NCI-H524 treated with DMSO at 0.1 percent for 48 hours (cell line): ENCODE measurements at places on chromosomes 12 and 14.

GRCh38 chr14:102046337-102047278 lies 40.2 kb downstream of the HSP90AA1 start:
- DNase-seq: peak; percentile 91

GRCh38 chr14:52033101-52033642 lies 35.7 kb downstream of the NID2 start:
- DNase-seq: no peak

DNA sequence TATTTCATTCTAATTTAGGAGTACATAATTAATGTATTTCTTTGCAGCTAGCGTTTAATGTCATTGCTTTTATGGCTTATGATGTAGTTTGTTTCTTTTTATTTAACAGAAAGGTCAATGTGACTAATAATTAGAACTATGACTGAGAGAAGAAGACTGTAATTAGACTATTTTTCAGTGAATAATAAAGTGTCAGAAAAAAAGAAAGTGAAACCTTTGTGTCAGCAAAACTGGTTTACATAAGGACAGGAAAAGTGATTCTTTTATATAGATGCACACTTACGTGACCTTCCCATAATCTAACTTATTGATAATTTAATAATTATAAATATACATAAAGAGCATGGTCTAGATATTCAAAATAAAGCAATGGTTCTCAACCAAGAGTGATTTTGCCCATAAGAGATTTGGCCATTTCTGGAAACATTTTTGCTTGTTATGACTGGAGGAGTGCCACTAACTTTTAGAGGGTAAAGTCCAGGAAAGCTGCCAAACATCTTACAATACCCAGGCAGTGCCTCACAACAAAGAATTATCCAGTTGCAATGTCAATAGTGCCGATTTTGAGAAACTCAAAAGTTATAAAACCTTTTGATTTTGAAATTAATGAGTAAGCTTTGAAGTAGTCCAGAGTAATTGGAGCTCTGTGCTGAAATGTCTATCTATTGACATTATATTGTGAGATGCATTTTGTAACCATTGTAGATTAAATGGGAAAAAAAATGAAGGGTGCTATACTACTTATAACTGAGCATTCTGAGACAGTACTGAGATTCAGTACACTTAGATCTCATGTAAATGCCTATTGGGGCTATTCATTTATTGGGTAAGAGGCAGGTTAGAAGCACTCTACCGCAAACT lies 227.1 kb downstream of the C12orf50 start:
- DNase-seq: no peak

DNA sequence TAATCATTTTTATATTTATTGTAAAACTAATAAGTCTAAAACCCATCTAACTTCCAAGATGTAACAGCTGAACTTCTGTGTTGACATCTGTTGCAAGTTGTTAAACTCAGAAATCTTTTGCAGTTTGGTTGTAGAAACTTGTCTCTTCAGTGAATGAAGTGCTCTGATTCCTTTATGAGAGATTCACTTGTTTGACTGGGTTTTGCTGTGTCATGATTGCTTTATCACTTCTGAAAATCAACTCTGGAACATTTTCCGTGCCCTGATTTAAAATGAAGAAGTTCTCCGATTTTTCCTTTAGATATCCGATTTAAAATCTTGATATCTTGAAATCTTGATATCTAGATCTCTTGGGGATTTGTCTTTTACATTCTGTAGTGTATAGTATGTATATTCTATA lies 65.1 kb downstream of the DIP2B start:
- DNase-seq: no peak

GRCh38 chr12:6301721-6302120 lies 8.8 kb upstream of the PLEKHG6 start:
- no peak for DNase-seq

DNA sequence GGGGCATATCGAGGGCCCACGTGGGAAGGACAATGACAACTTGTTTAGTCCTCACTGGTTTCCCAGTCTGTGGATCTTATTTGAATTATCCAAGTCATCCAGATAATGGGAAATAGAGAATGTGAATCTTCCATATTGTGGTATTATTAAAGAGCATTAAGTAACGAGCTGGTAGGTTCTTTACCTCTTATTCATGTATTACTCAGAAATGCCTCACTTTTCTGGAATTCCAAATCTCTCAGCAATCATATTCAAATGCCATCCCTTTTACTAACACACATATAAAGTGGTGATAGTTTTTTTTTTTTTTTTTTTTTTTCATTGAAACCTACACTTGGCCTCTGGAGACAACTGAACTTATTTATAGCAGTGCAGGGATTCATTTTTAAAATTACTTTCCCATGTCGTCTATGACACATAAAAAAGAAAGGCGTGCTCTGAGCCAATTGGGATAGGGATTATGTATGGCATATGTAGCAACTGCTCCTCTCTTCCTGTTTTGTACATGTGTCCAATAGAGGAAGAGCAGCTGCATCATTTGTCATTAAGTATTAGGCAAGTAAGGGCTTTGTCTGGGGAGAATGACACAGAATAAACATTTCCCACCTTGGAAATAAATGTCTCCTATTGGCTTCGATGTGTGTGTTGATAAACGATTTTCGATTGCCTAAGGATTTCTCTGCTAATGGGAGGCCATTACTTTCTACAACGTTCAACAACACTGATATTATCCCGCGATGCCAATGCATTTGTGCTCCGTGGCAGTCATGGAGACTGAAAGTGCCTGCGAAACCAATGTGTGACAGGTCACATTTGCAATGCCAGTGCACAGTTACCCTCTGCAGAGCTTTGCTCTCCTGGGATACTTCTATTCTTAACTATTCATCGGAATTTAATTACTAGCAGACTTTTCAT lies 78.6 kb upstream of the IFNG-AS1 start:
- DNase-seq: no peak

DNA sequence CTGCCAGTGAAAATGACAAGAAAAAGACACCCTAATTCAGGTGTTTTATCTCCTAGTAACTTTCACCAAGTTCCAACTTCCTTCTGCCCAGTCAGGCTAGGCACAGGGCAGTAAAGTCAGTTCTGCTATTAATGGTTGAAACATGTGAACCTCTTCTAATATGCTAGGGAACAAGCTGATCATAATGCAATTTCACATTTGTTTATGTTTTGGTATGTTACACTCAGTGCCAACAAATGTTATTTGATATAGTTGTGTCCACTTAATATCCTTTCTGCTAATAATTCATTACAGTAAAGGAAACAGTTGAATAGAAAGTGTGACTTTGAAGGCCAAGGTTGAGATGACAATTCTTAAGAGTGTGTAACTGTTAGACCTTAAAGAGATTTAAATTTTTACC lies 17.2 kb downstream of the NT5DC3 start:
- no peak for DNase-seq

- DNase-seq: no peak
These were observed 182.8 kb downstream of the NUAK1 start for GRCh38 chr12:105955976-105956375.

DNA sequence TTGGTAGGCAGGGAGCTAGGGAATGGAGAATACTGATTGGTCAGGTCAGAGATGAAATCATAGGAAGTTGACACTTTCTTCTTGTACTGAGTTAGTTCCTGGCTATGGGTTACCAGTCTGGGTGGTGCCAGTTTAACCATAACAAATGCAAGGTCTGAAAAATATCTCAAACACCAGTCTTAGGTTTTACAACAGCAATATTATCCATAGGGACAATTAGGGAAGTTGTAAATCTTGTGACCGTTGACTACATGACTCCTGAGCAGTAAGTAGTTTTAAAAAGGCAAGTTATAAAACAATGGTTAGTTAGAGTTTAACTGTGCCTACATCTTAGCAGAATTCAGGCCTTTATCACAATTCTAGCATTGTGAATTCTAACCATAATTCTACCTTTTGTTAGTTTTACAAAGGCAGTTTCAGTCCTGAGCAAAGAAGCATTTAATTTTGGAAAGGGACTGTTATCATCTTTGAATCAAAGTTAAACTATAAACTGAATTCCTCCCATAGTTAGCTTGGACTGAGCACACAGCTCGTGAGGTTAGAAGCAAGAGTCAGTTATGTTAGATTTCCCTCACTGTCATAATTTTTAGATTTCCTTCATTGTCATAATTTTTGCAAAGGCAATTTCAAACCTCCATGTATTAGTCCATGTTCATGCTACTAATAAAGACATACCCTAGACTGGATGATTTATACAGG lies 19.7 kb upstream of the MON2 start:
- DNase-seq: no peak

DNA sequence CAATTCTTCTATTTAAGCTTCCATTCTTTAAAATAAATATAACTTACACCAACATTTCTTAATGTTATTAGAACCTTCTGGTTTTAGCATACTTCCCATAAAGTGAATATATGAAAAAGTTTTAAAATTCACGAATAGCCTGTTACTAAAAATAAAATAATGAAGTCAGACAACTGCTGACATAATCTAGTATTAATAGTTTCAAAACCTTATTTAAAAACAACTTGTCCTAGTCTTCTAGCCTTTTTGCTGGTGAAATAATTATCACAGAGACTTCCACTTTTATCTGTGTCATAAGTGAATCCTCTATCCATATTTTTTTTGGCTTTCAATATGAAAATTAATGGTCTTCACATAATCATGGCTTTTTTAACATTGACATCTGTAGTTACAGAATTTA lies 93.8 kb upstream of the MON2 start:
- no peak for DNase-seq

DNA sequence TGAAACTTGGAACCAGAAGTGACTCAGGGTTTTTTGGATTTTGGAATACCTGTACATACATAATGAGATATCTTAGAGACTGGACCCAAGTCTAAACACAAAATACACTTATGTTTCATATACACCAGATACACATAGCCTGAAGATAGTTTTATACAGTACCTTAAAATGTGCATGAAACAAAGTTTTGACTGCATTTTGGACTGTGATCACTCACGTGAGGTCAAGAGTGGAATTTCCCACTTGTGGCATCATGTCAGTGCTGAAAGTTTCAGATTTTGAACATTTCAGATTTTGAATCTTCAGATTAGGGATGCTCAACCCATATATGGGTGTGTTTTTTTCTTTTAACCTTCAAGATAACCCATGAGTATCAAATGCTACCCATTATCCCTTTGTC lies 6.6 kb downstream of the SBNO1 start:
- no peak for DNase-seq

- DNase-seq: no peak
These were observed 420.3 kb downstream of the CCDC91 start for GRCh38 chr12:28610401-28611114.

GRCh38 chr14:102854091-102854703 lies 68.3 kb upstream of the AMN start:
- no peak for DNase-seq

DNA sequence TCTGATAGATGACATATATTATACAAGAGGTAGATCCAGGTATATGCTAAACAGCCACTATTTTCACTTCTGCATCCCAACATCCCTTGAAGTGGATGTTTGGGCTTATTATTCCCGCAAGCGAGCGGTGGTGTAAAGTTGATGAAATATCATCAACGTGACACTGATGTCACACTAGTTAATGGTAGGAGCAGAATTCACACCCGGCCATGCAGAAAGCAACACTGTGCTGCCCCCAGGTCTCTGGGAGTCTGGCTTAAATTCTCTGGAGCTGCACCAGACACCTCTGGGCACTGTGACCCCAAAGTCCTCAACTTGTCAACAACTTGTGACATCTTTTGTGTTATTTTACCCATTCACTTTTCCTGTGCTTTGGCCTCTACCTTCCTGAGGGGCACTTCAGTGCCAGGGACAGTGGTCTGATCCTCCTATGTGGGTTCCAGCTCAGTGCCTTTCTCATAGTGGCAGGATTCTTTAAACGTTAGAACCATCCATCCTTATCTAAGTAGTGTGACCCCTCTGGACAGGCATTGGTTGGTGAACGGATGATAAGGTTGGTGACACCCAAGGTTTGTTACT lies 952 bp downstream of the DRAM1 start:
- DNase-seq: no peak

GRCh38 chr14:50089208-50089607 lies 27.2 kb downstream of the VCPKMT start:
- no peak for DNase-seq

GRCh38 chr14:60346706-60347105 lies 97.7 kb downstream of the PPM1A start:
- no peak for DNase-seq

GRCh38 chr12:99783421-99783820 lies 135.9 kb downstream of the GARIN6 start:
- DNase-seq: no peak
